ENCODE measurements at places on chromosomes 3 and 15.

GRCh38 chr15:71705151-71705550 is 105.2 kb upstream of the NR2E3 start:
- DNase-seq: no peak

GRCh38 chr15:52292780-52293392 is 2.7 kb downstream of the MYO5C start:
- DNase-seq: no peak

DNA sequence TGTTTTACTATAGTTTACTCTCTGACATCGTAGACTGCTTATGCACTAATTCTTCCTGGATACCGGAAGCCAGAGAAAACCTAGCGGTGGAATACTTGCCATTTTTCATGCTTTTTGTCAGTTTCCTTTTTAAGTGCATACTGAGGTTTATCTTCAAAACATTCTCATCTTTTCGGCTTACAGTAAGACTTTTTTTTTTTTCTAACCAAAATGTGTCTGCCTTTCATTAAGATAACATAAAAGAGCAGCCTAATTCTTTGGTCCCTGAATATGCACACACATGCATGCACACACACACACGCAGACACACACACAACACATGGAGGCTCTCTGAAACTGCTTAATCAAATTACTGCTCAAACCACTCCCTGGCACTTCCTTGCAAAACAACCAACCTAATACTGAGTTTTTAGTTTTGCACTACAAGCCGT is 1.3 kb downstream of the ZNF445 start:
- DNase-seq: no peak

GRCh38 chr3:133979553-133979952 is 50.2 kb downstream of the SLCO2A1 start:
- DNase-seq: no peak

DNA sequence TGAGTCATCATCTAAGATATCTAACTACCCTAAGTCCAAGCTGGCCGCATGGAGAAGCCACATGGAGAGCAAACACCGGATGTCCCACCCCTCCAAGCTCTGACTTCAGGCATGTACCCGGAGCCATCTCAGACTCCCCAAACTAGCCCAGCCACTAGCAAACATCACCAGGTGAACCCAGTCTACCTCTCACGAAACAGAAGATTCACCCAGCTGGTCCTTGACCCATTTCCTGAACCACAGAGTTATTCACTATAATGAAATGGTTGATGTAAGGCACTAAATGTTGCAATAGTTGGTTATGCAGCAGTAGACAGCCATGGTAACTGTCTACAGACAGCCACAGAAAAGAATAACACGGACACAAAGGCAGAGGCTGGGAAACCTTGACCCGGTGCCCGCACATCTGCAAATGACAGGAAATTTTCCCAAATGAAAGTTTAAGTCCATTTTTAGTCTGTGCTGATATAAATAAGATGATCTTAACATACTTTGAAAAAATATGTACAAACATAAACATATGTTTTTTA is 265.5 kb upstream of the ATP10A start:
- no peak for DNase-seq

DNA sequence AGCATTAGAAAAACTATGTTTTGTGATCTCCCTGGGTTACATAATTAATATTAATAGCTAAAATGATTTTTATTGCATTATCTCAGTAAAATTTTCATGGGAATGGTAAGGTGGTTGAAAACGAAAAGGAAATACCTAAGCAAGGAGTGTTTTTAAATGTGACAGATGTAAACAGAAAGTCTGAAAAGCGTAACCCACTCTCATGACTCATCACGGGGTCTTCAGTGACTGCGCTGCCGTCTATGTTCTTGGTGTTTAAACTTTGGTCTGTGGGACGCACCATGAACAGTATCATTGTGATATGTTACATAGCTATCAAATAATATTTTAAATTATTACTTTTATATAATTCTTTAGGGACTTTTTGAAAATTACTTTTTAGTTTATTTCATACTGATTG is 19.8 kb downstream of the LRCH3 start:
- no peak for DNase-seq

- no peak for DNase-seq
Observed at GRCh38 chr15:77036537-77037387, 34.1 kb downstream of the TSPAN3 start.

- no peak for DNase-seq
Observed at GRCh38 chr3:14512281-14512941, 27.7 kb downstream of the GRIP2 start.

DNA sequence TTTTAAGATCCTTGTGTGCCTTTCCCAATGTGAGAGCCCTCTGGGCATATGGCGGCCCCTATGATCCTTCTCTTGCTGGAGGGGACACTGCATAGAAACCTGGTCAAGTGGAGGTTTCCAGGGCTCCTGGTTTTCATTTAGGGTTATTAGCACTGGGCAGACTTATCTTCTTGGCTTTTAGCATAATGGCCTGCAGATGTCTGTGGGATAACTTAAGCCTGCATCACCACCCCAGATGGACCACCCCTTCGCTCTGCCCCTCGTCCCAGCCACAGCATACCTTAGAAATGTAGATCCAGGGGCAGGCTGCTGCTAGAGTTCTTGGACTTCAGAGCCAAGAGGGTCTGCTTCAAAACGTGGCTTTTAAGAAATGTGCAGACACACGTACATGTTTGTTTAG is 340.3 kb upstream of the CTDSPL start:
- DNase-seq: no peak

- DNase-seq: no peak
Observed at GRCh38 chr3:71874618-71875017, 89.7 kb upstream of the PROK2 start.

DNA sequence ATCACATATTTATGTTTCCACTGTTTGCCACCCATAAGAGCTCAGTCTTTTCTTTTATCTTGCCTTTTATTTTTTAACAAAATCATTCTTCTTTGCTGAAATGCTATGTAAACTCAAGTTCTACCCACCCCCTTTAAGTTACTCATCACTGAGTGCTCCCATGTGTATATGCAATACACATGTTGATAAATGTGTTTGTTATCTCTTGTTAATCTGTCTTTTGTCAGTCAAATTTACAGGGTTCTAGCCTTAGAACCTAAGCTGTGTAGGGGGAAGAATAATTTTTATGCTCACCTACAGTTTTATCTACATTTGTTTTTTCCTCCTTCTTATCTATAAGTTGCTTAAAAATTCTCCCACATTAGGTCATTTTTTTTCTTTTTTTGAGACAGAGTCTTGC is 1195.9 kb downstream of the ROBO2 start:
- DNase-seq: no peak

GRCh38 chr3:5019411-5020241 is 40.4 kb downstream of the BHLHE40 start:
- peak; percentile 72 for DNase-seq

DNA sequence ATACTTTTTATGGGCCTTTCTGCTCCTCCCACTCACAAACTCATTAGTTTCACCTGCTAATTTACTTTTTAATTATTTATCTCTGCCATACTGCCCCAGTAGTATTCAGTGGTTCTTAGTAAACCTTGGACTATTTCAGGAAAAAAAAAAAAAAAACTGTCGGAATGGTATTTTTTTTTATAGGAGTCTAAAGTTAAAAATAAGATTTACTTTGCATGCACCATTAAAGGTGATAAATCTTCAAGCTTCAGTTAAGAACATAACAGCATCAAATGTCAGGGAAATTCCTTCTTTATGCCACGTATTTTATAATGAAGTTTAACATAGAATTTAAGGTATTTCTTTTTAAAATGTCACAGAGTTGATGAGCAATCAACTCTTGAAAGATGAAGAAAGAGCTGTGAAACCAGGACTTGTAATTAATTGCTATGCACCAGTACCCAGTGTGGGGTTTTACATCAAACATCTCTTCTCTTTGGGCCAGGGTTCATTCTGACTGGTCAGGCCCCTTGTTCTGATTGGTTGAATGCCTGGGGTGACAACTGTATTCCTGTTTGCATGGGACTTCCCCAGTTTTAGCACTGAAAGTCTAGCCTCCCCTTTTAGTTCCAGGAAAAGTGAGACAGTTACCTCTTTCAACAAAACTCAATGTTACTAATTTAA is 40.3 kb upstream of the PTPRG start:
- DNase-seq: no peak

DNA sequence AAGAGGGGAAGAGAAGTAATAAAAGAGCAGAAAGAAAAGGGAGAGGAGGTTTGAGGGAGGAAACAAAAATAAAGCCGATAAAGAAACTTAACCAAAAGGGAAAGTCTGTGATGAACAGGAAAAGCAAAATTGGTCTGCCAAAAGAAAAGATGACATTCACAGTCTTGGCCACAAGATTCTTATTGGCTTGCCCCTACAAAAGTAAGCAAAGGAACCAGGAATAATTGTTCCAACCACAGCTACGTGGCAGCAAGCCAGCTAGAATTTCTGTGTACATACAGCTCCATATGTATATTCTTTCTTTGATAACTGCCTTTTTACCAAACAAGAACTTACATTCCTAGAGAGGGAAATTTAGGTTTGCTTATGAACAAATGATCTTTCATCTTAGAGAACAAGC is 79.6 kb downstream of the MLH1 start:
- DNase-seq: no peak

GRCh38 chr3:141083226-141083625 is 32.1 kb downstream of the SPSB4 start:
- no peak for DNase-seq
